ENCODE measurements at places on chromosomes 5 and 9.
A peak's percentile ranks its signal among the peaks of the same experiment; 100 is the strongest.

GRCh38 chr9:122122903-122123632 is 30.0 kb upstream of the TTLL11 start:
- peak; percentile 76 for DNase-seq
- no peak overlapping the region for H3K27ac ChIP-seq
- peaks cover 27% of the 10 kb centered on the region for H3K4me1 ChIP-seq
- no peaks in the 10 kb centered on the region for H3K36me3 ChIP-seq
- H3K4me3 ChIP-seq: no peak overlapping the region
- H3K27me3 ChIP-seq: peaks cover 25% of the 10 kb centered on the region

GRCh38 chr9:86027767-86028166 is 71.6 kb downstream of the GOLM1 start:
- peaks cover 50% of the 10 kb centered on the region for H3K36me3 ChIP-seq
- H3K4me1 ChIP-seq: peaks cover 8% of the 10 kb centered on the region

DNA sequence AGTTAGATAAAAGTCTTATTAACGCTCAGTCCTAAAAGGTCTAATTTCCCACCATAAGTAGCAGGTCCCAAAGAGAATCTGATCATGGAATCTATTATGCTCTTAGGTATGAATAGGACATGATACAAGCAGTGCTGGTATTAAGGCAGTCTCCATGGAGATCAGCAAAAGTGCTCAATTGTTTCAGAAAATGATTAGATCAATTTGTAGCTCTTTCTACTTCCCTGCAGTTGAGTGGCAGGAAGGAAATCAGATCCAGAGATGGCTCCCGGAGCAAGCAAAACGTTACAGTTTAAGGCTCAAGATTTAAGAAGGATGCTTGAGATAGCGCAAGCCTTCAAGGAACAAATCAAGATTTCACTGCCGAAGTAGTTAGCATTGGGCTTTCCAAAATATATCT is 205.7 kb downstream of the DRD1 start:
- no peak overlapping the region for H3K4me3 ChIP-seq
- peaks cover 4% of the 10 kb centered on the region for H3K4me1 ChIP-seq
- H3K27me3 ChIP-seq: no peaks in the 10 kb centered on the region

- no peak overlapping the region for H3K4me3 ChIP-seq
- no peaks in the 10 kb centered on the region for H3K4me1 ChIP-seq
- no peaks in the 10 kb centered on the region for H3K27me3 ChIP-seq
- no peak for DNase-seq
Measured at GRCh38 chr9:90778746-90779145, 22.9 kb upstream of the SYK start.

- H3K4me3 ChIP-seq: no peak overlapping the region
- H3K27ac ChIP-seq: no peak overlapping the region
- no peak for DNase-seq
- H3K4me1 ChIP-seq: peaks cover 5% of the 10 kb centered on the region
- no peaks in the 10 kb centered on the region for H3K27me3 ChIP-seq
- peaks cover 6% of the 10 kb centered on the region for H3K36me3 ChIP-seq
Measured at GRCh38 chr5:16593628-16594027, 23.2 kb downstream of the RETREG1 start.

DNA sequence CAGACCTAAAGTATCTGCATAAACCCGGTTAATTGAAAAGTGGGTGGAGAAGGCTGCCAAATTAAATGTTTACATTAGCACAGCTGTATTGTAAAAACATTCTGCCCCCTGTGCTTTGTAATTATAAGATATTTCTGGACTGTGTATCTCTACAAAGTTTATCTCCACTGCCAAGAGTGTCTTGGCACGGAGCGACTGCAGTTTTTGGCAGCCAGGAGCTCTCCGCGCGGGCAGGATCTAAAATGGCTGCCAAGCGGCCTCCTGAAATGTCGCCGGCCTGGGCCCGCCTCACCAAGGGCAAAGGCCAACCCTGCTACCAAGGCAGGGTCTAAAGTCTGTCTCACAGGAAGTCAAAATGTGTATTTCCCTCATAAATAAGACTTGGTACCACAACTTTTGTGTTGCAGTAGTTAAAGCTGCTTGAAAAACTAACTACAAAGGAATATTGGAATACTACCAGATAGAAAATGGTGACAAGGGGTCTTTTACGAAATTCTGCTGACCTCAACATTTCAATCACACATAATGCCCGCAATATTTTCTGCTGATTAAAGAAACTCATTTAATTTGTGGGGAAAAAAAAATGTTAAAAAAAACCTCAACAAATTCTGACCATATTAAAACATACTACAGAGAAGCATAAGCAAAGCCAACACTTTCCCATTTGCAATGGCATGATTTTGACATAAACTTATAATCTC is 110.4 kb downstream of the NFIB start:
- H3K27me3 ChIP-seq: no peaks in the 10 kb centered on the region
- no peaks in the 10 kb centered on the region for H3K36me3 ChIP-seq
- H3K4me1 ChIP-seq: peaks cover 11% of the 10 kb centered on the region
- H3K27ac ChIP-seq: peak overlapping the region; percentile 54
- no peak overlapping the region for H3K4me3 ChIP-seq
- peak; percentile 39 for DNase-seq

DNA sequence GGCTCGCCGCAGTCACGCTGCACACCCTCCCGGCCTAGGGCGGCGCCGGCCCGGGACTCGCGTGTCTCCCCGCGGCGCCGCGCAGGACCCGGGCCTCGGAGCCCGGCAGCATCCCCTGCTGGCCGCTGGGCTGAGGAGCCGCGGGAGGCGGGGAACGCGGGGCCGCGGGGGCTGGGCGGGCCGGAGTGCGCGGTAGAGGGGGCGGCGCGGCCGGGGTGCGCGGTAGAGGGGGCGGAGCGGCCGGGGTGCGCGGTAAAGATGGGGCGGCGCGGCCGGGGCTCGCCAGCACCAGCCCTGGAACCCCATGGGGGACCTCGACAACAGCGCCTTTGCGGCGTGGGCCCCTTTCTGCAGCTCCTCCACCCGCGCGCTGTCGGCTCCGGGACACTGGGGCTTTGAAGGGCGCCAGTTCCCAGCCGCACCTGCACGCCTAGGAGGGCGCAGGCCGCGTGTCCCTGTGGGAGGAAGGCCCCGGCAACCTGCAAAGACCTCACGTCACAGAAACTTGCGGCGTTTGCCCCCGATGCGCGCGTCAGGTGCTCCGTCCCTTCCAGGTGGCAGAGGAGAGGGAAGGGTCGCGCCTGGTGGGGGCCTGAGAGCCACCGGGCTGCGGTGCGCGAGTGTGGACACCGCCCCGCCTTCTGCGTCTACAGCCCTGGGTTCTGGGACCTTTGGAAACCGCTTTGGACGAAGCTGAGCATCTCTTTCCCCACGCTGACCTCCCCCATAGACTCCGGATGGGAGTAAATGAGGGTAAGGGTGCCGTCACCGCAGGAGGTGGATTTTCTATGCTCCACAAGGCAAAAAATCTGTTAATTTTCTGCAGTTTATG is 49.6 kb downstream of the NSUN2 start:
- DNase-seq: peak; percentile 26
- peaks cover 21% of the 10 kb centered on the region for H3K4me1 ChIP-seq
- peaks cover 6% of the 10 kb centered on the region for H3K36me3 ChIP-seq
- no peak overlapping the region for H3K27ac ChIP-seq

- no peak overlapping the region for H3K27ac ChIP-seq
- peaks cover 6% of the 10 kb centered on the region for H3K36me3 ChIP-seq
- no peaks in the 10 kb centered on the region for H3K4me1 ChIP-seq
- DNase-seq: no peak
Measured at GRCh38 chr9:19294219-19294618, 63.7 kb downstream of the DENND4C start.

DNA sequence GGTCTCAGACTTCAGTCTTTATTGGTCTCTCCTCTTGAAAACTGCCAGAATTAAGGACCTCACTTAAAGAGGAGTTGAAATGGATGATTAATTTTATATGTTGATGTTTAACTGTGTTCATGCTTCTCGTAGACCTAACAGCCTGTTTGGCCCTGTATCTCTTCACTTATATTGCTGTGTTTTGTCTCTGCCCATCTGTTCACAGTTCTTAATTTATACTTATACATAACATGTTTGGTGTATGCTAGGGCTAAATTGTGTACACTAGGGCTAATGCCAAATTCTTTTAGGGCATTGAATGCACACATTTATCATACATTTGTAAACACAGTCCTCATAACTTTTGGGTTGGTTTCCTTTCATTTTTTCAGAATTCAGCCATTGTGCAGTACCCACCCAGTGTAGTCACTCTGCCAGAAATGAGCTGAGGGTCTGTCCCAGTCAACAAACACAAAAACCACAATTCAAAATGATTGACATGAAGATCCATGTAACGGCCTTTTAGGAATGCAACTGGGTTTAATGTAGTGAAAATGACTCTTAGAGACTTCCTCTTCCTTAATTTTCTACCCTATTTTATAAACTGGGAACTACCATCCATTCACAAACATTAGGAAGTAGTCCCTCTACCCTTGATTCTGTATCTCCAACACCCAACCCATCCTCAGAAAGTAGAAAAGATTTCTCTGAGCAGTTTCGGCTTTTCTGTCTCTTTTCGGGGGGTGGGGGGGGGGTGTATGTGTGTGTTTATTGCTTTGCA is 668.8 kb upstream of the KLF4 start:
- H3K4me1 ChIP-seq: peaks cover 3% of the 10 kb centered on the region
- H3K27me3 ChIP-seq: no peaks in the 10 kb centered on the region
- DNase-seq: no peak
- no peak overlapping the region for H3K27ac ChIP-seq
- no peak overlapping the region for H3K4me3 ChIP-seq
- no peaks in the 10 kb centered on the region for H3K36me3 ChIP-seq

- no peaks in the 10 kb centered on the region for H3K4me1 ChIP-seq
- H3K4me3 ChIP-seq: no peak overlapping the region
- no peaks in the 10 kb centered on the region for H3K36me3 ChIP-seq
Measured at GRCh38 chr9:80078826-80079225, 507.1 kb downstream of the TLE4 start.

DNA sequence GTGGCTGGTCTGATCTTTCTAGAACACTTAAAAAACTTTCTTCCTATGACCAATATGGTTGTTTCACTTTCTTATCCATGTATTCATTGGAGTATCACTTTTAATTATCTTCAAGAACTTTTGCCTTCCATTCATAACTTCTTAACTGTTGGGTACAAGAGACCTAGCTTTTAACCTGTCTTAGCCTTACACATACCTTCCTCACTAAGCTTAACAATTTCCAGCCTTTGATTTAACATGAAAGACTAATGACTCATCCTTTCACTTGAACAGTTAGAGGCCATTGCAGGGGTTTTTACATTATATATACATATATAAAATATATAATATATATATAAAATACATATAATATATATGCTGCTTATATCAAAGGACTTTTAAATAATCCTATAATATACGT is 57.9 kb downstream of the ABHD17B start:
- H3K36me3 ChIP-seq: no peaks in the 10 kb centered on the region
- no peak for DNase-seq
- H3K4me3 ChIP-seq: no peak overlapping the region
- H3K27me3 ChIP-seq: no peaks in the 10 kb centered on the region
- H3K4me1 ChIP-seq: no peaks in the 10 kb centered on the region
- no peak overlapping the region for H3K27ac ChIP-seq

DNA sequence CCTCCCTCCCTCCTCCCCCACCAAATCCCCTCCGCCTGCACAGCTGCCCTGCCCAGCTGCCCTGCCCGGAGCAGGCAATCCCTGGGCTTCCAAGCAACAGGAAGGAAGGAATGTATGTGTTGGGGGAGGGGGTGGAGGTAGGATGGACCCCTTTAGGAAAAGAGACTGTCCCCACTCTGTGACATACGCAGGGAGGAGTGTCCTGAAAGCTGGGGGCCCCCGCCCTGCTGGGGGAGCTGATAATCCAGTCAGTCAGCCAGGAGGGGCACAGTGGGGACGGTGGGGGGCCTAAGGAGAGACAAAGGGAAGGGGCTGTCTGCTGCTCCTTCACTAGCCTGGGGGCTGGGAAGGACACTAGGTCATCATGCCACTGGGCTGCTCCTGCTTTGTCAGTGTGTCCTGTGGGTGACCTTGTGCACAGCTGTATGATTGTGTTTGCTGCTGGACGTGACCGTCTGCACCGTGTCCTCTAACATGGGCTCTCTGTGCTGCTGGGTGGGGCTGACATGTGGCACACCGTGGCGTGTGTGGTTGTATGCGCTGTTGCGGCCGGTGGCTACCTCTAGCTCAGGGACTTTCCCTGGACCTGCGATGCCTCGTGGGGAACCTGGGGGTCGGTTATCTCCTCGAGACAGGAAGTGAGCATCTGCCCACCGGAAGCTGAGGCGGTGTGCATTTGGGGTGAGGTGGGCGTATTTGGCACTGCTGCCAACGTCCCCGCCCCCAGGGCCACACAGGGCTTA is 3.0 kb downstream of the N4BP3 start:
- H3K36me3 ChIP-seq: peaks cover 19% of the 10 kb centered on the region
- no peak overlapping the region for H3K27ac ChIP-seq
- peaks cover 31% of the 10 kb centered on the region for H3K27me3 ChIP-seq
- no peak overlapping the region for H3K4me3 ChIP-seq
- peaks cover 40% of the 10 kb centered on the region for H3K4me1 ChIP-seq

DNA sequence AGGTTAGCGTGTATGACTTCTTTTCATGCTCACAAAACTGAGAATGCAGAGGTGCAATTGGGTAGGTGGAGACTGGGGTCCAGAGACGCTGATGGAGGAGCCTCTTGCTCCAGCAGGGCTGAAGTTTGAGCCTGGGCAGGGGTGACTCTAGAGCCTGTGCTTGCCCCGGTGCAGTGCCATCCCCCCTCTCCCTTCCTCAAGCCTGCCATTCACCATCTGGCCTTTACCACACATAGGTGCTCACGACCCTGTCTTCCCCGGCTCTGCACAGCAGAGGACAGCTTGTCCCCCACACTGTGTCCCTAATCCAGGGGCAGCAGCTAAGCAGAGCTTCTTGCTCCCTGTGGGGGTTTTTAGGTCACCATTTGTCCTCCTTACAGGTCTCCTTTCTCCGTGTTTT is 86.5 kb downstream of the DAP start:
- peaks cover 15% of the 10 kb centered on the region for H3K36me3 ChIP-seq
- peaks cover 5% of the 10 kb centered on the region for H3K4me1 ChIP-seq
- H3K4me3 ChIP-seq: no peak overlapping the region
- DNase-seq: no peak
- no peaks in the 10 kb centered on the region for H3K27me3 ChIP-seq
- H3K27ac ChIP-seq: no peak overlapping the region

DNA sequence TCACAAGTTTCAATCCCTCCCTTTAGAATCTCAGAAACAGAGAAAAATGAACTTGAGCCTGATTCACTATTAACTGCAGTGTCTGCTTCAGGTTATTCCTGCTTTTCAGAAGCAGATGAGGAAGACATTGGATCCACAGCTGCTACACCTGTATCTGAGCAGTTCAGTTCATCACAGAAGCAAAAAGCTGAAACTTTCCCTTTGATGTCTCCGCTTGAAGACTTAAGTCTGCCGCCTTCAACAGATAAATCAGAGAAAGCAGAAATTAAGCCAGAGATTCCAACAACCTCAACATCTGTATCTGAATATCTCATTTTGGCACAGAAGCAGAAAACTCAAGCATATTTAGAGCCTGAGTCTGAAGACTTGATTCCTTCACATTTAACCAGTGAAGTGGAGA is 42.1 kb downstream of the CMYA5 start:
- no peaks in the 10 kb centered on the region for H3K36me3 ChIP-seq
- no peaks in the 10 kb centered on the region for H3K27me3 ChIP-seq
- H3K4me3 ChIP-seq: no peak overlapping the region
- no peak for DNase-seq

All from spinal cord (tissue), 10 donors.